ENCODE measurements at places on chromosomes 5 and 9.

DNA sequence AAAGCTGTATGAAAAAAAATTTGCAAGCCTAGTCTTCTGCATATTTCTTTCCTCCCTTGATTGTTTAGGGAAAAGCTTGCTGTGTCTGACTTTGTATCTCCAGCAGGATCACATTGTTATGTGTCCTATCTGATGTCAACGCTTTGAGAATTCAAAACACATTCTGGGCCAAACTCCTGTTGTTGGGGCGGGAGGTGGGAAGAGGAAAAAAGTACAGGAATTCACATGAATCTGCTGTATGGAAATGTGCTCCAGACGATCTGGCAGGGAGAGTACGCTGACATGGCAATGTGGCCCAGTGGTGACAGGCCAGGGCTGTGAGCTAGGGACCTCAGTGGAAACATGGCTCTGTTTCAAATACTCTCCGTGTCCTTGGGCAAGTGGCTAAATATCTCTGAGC lies 87.4 kb upstream of the GNA14 start:
- DNase-seq: no peak

- DNase-seq: no peak
Measured at GRCh38 chr9:79006546-79006945, 565.2 kb upstream of the TLE4 start.

DNA sequence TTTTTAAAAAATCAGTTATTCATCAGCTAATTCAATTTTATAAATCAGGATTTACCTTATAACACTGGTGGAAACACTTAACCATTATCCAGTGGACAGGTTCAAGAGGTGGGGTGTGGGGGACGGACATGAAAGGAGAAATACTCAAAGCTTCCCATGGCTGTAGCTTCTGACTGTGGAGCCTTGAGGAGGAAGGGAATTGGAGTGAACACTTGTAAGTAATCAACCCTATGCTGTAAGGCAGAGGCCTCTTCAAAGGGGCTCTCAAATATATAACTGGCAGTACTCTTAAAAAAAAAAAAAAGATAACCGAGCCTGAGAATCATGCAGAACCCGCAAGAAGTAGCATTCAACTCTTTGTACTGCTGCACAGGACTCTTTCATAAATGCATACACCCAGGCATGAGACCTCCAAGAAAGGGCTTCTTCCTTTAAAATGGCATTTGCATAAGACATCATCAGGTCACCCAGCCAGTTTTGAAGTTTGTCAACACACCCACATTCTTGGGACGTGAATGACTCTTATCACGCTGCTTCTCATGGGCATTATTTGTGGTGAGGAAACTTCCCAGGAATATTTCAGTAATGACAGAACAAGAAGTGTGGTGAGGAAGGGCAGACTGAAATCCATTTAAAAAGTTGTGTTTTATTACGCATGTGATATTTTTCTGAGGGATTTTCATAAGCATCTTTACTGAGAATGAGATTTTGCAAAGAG lies 8.1 kb downstream of the OSMR start:
- no peak for DNase-seq

DNA sequence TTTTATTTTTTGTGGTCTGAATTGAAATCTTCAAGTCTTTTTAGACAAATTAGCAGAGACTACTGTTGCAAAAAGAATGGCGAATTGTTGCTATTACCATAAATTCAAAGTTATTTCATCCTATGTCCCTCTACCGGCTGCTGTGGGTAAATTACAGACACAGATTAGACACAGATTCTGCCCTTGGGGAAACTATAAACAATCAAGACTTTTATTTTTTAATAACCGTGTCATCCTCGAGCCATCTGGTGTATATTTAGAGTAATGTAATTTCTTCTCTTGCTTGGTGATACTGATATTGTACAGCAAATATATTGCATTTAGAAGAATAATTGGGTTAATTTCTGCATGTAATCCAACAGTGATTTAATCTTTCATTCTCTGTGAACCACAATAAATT lies 228.0 kb upstream of the ADAMTSL1 start:
- DNase-seq: no peak

DNA sequence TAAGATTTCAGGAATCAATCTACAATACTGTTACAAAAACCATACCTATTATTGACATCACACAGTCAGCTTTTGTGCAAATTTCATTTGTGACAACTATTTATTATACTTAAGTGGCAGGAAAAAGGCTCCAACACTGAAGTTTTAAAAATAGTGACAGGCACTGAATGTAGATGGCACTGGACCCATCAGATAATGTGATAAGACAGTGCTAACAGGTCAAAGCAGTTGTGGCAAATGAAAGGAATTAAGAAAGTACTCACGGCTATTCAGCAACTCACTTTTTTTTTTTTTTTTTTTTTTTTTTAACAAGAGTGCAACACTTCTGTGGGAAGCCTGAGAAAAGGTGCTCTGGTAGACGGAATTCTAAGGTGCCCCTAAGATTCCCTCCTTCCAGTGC lies 115.0 kb upstream of the MEF2C start:
- no peak for DNase-seq

DNA sequence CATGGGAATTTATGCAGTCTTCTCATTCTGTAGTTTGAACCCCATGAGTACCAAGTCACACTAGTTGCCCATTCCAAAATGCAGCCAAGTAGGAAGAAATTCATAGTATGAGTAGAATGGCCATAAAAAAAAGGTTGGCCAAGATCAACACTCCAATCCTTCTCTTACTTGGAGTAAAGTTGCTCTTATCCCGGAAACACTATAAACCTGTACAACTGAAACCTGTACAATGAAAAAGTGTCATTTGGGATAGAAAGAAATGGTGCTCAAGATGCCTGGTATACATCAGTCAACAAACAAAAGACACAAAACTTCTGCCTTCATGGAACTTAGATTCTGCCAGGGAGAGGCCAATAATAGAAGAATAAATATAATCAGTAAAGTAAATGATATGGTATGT lies 325.0 kb downstream of the NFIB start:
- no peak for DNase-seq

DNA sequence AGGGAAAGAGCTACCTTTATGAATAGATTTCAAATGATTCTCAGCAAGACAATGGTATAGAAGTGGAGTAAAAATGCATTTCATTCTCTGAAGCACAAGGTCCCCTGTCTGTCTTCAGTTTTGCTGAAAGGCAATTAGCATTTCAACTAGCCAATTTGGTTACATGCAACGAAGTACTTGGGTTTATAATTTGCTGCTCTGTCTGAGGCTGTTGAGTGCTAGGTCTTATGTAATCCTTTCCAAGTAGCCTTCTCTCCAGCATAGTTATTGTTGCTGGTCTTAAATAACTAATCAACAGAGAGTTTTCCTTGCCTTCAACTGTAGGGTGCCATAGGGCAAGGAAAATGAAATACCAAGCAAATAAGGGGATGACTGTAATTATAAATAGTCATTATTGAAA lies 4.5 kb downstream of the ADGRV1 start:
- no peak for DNase-seq

DNA sequence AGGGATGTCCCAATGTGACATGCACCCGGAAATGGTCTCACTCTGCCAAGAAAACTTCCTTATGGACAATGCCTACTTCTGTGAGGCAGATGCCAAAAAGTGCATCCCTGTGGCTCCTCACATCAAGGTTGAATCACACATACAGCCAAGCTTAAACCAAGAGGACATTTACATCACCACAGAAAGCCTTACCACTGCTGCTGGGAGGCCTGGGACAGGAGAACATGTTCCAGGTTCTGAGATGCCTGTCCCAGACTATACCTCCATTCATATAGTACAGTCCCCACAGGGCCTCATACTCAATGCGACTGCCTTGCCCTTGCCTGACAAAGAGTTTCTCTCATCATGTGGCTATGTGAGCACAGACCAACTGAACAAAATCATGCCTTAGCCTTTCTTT lies 37.6 kb upstream of the CCDC152 start:
- DNase-seq: no peak

- DNase-seq: no peak
Measured at GRCh38 chr5:5967944-5968343, 410.4 kb downstream of the MED10 start.

DNA sequence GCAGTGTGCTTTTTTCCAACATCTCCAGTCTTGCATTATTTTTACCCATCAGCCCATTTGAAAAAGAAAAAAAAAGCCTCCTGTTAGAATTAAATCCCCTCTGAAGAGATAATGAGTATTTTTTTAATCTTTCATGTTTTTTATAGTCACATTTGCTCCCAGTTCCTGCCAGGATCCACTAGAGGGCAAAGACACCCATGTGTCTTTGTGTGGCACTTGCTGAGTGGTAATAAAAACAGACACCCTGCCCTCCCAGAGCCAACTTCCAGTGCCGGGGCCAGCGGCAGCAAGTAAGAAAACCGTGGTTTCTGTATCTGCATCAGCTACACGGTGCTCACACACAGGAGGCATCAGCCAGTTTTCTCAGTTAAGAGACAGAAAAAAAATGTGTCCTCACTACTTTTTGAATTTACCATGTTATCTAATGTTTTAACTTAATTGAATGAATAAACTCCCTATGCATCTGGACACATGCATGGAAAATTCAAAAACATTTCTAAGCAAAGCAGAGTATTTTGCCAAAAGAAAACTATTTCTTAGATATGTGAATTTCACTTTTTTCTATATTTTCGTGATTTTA lies 70.2 kb upstream of the PLEKHG4B start:
- no peak for DNase-seq

GRCh38 chr5:52743970-52744369 lies 43.7 kb upstream of the ITGA1 start:
- DNase-seq: no peak

GRCh38 chr9:14693251-14693861 lies at the start of gene ZDHHC21:
ZDHHC21 (minus strand) TSS chr9:14693432; CDS start chr9:14674340, 19,092 bp downstream.
- peak; percentile 76 for DNase-seq

- DNase-seq: no peak
Measured at GRCh38 chr5:78268356-78268755, 26.1 kb downstream of the AP3B1 start.

- no peak for DNase-seq
Measured at GRCh38 chr5:149323621-149324205, 21.6 kb upstream of the GRPEL2 start.

- DNase-seq: no peak
Measured at GRCh38 chr5:32127711-32128110, 46.4 kb downstream of the GOLPH3 start.

- DNase-seq: no peak
Measured at GRCh38 chr5:113901718-113902117, 388.2 kb downstream of the YTHDC2 start.

DNA sequence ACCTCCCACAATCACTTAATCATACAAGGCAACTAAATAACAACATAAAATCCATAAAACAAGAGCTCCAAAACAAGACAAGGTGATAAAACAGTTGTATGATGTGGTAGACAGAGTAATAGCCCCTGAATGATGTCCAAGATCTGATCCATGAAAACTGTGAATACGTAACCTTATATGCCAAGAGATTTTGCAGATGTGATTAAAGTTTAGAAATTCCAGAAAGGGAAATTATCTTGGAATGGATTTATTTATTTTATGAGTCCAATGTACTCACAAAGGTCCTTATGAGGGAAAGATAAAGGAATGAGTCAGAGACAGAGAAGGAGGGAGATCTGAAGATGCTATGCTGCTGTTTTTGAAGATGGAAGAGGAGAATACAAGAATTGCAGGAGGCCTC lies 1775.7 kb upstream of the C9orf72 start:
- no peak for DNase-seq

DNA sequence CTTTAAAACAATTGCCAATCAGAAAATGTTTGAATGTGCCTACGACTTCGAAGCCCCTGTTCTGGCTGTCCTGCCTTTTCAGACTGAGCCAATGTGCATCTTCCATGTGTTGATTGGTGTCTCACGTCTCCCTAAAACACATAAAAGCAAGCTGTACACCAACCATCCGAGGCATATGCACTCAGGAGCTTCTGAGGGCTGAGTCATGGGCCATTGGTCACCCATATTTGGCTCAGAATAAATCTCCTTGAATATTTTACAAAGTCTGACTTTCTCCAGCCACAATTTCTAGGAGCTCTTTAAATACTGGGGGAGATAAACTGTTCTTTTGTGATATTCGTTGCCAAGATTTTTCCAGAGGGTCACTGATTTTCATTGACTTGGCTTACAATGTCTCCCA lies 53.9 kb downstream of the C9orf57 start:
- DNase-seq: no peak

GRCh38 chr9:94956731-94957130 lies 230.2 kb downstream of the AOPEP start:
- DNase-seq: no peak

DNA sequence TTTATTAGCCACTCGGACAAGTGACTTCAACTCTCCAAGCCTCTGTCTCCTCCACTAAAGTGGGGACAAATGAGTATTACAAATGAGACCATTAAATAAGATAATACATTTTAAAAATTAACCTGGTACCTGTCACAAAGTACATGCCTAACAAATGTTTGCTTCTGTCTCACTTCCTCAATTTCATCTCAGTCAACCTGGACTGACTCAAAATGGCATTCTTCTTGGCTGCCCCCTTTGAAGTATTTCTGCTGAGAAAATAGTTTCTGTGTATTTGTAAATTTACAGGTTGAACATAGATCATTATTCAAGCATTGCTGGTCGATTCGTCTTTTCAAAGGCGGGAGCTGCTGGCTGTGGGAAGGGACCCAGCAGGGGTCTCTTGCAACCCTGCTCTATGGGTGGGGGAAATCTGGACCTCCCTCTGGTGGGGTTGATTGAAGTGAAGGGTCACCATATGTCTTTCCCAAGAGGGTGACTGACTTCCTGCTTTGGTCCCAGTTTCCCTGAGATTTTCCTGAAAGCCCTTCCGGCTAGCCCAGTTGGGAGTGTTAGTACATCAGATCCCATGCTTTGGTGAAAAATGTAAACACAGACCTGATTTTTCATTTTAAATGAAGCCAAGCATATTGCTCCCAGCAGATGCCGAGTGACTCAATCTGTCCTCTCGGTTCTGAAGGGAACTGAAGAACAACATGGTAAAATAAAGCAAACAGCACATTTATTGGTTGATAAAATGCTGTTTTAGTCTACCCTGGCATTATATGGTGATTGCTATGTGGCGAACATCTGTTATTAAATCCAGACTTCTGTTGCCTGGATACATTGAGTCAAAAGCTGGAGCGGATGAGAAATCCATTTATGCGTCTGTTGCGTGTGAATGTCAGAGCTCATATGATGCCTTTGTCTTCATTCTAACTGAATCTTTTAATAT lies 73.0 kb downstream of the KCNIP1 start:
- DNase-seq: no peak

GRCh38 chr5:7970816-7971215 lies 101.9 kb downstream of the MTRR start:
- no peak for DNase-seq

DNA sequence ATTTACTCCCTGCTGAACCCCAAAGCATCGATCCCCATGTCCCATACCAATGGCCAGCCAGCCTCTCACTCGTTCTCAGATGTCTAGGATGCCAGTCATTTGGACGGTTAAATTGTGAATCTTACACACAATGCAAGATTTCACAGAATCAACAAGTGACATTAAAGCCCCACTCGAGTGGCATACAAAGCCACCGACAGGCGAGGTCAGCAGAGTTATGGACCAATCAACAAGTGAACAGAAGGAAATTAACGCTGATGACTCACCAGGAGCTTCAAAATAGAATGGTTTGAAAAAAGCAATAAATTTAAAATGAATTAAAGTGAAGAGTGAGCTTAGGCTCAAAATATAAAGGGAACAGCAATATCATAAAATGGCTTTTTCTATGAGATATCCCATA lies 8.2 kb upstream of the RUFY1 start:
- no peak for DNase-seq

- DNase-seq: no peak
Measured at GRCh38 chr9:18268381-18268780, 205.6 kb upstream of the ADAMTSL1 start.

All from left hindlimb (tissue), 1 donor.